ENCODE measurements at places on chromosomes 12 and 14. TPM values are rescaled to one million over a fixed set of nuclear protein-coding genes. Genes with fewer than 3 reads are reported as not detected.

GRCh38 chr14:68523989-68524725, 268.7 kb downstream of the ZFP36L1 start:
- no peak for DNase-seq
- peaks cover 35% of the 10 kb centered on the region for H3K4me1 ChIP-seq
- H3K27me3 ChIP-seq: no peaks in the 10 kb centered on the region
- no peak overlapping the region for H3K27ac ChIP-seq
- no peaks in the 10 kb centered on the region for H3K36me3 ChIP-seq
- H3K4me3 ChIP-seq: no peak overlapping the region

GRCh38 chr14:55446127-55446736, 5.8 kb upstream of the TBPL2 start:
- peaks cover 30% of the 10 kb centered on the region for H3K4me1 ChIP-seq
- H3K4me3 ChIP-seq: peak overlapping the region; percentile 42
- H3K27me3 ChIP-seq: no peaks in the 10 kb centered on the region
- DNase-seq: peak; percentile 73
- H3K27ac ChIP-seq: peak overlapping the region; percentile 97

Gene OR6S1
- total RNA-seq: not detected

DNA sequence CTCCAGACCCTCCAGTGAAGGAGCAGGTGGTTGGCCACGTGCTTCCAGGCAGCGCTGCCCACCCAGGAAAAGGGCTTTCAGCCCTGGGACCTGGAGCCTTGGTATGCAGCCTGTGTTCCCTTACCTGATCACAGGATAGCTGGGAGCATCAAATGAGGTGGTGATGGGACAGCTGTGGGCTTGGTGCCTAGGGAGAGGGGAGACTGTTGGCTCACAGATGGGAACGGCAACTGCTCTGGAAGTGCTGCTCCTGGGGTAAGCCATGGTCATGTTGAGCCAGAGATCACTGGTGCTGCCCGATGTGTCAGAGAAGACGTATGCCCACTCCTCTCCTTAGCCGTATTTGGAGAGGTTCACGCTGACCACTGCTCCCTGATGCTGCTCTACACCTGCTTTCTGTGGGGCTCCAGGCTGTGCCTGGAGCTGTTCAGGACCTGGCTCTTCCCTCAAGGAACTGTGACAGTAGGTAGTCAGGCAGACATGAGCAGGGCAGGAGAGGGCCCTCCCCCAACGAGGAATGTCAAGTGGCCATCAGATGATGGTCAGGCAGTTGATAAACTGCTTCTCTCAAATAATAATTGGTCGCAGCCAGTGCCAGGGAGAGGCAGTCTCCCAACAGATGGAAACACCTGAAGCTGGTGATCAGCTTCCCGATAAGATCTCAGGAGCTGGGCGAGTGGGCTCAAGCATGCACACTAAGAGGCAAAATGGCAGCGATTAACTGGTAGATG, 2.8 kb upstream of the CYP46A1 start:
- H3K27ac ChIP-seq: no peak overlapping the region
- no peak overlapping the region for H3K4me3 ChIP-seq
- no peak for DNase-seq
- no peaks in the 10 kb centered on the region for H3K36me3 ChIP-seq
- peaks cover 24% of the 10 kb centered on the region for H3K4me1 ChIP-seq

DNA sequence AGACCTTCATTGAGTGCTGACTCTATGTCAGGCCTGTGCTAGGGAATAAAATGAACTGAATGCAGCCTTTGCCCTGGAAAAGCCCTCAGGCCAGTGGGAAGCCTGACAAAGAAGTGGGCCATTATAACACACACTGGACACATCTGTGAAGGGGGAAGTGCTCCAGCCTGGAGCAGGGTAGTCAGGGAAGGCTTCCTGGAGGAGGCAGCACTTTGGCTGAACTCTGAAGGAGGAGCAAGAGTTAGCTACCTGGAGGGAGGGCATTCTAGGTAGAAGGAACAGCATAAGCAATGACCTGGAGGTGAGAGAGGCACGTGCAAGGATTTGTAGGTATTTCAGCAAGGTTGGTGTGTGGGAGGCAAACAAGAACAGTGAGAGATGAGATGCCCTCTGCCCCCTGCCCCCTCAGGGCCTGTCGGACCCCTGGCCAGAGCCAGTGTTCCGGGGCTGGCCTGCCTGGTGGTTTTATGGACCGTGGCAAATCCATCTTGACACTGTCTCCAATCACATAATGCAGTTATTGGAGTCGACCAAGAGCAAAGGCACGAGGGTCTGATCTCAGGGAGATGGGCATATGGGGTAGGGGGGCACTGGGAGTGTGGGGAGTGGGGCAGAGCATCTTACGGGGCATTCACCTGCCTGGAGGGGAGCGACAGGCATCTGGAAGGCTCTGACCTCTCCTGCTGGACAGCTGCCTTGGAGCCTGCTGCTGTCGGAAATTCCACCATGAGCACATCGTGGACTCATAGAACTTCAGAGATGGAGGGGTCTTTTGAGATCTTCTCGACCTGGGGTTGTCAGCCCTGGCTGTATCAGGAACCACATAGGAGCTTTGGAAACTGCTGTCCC, 2.7 kb upstream of the FAM222A start:
- peaks cover 24% of the 10 kb centered on the region for H3K27me3 ChIP-seq
- no peak overlapping the region for H3K4me3 ChIP-seq
- H3K36me3 ChIP-seq: no peaks in the 10 kb centered on the region
- no peaks in the 10 kb centered on the region for H3K4me1 ChIP-seq
- peak; percentile 97 for DNase-seq

GRCh38 chr12:31819427-31819826, 90.6 kb upstream of the AMN1 start:
- no peaks in the 10 kb centered on the region for H3K27me3 ChIP-seq
- H3K36me3 ChIP-seq: no peaks in the 10 kb centered on the region
- no peak for DNase-seq
- no peak overlapping the region for H3K27ac ChIP-seq
- H3K4me3 ChIP-seq: no peak overlapping the region
- no peaks in the 10 kb centered on the region for H3K4me1 ChIP-seq

Gene CYP46A1
- 0.59 TPM for total RNA-seq

Gene BCAT1
- total RNA-seq: 239 TPM

DNA sequence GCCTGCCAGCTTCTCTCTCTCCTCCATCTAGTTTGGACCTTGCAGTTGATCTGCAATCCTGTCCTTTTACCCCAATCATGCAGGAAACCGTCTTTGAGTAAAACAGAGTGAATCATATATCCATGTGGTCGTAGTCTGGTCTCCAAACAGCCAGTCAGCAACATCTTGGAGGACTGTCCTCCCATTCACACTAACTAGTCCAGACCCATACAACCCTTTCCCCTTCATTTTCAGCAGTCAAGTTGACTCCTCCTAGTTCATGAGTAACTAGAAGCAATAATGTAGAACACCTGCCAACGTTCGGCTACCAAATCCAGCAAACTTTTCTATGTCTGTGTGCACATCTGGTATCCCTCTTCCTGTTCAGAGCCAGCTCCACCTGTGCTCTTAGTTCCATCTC, 10.8 kb upstream of the BIN2 start:
- H3K36me3 ChIP-seq: no peaks in the 10 kb centered on the region
- peaks cover 4% of the 10 kb centered on the region for H3K4me1 ChIP-seq
- H3K4me3 ChIP-seq: no peak overlapping the region
- no peak for DNase-seq

Gene TAS2R50
- 6.2 TPM for total RNA-seq

DNA sequence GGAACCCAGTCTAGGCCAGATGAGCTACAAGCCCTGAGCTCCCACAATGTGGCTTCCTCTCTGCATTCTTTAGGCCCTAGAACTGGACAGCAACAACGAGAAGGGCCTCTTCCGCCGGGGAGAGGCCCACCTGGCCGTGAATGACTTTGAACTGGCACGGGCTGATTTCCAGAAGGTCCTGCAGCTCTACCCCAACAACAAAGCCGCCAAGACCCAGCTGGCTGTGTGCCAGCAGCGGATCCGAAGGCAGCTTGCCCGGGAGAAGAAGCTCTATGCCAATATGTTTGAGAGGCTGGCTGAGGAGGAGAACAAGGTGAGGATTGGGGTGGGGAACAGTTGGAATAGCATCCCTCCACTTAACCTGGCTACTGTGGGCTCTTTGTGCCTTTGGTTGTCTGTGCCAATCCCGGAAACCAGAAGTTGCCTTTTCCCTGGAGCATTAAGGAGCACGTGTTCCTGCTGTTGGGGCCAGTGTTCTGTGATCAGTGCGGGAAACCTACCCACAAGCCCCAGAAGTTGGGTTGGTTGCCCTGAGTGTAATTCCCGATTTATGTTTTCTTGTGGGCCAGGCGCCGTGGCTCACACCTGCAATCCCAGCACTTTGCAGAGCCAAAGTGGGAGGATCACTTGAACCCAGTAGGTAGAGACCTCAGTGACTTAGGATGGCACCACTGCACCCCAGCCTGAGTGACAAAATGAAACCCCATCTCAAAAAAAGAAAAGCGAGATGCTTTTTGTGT, 6.4 kb downstream of the FKBP4 start:
- DNase-seq: no peak
- H3K4me1 ChIP-seq: peaks cover 30% of the 10 kb centered on the region
- no peak overlapping the region for H3K27ac ChIP-seq
- H3K27me3 ChIP-seq: no peaks in the 10 kb centered on the region
- peaks cover 71% of the 10 kb centered on the region for H3K36me3 ChIP-seq

Gene TAS2R31
- 9.7 TPM for total RNA-seq

- no peak overlapping the region for H3K27ac ChIP-seq
- no peaks in the 10 kb centered on the region for H3K27me3 ChIP-seq
- no peak overlapping the region for H3K4me3 ChIP-seq
- no peaks in the 10 kb centered on the region for H3K4me1 ChIP-seq
- H3K36me3 ChIP-seq: no peaks in the 10 kb centered on the region
These were observed 579.2 kb downstream of the BCL11B start for GRCh38 chr14:98692832-98693231.

DNA sequence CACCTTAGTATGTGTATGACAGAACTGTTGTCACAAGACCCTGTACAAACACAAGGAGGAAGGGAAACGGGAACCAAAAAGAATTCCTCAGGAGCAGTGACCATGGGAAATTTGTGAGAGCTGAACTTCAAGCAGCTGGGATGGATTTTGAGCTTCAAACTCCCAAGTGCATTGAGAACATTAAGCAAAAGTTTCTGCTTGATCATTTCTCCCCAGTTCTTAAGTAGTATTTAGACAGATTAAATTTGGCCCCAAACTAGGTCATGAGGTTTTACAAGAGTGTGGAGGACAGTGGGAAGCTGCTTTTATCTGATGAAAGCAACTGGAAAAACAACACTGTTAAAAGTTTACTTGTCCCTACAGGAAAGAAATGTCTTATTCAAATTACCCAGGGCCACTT, 206.0 kb upstream of the DCN start:
- no peaks in the 10 kb centered on the region for H3K4me1 ChIP-seq
- H3K27ac ChIP-seq: no peak overlapping the region
- H3K4me3 ChIP-seq: no peak overlapping the region

Gene OR6C2
- not detected for total RNA-seq

DNA sequence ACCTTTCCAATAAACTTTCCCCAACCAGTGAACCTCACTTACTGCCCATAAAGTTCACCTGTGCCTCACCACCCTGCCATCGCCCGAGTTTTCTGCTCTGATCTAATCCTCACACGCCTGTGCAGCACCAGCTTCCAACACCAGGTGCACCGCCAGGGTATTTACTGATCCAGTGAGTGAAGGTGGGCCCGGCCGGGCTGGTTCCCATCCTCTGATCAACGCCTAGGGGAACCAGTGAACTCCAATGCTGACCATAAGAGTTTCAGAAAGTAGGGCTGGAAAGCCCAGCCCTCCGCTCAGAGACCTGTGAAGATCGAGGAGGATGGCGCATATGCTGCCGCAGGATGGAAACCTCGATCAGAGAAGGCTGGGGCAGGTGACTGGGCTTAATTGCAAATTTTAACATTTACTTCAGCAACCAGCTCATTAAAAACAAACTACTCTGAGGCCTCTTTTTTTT, 685 bp upstream of the MYL6B start:
- peak overlapping the region; percentile 76 for H3K27ac ChIP-seq
- H3K36me3 ChIP-seq: peaks cover 11% of the 10 kb centered on the region
- no peak for DNase-seq
- peaks cover 19% of the 10 kb centered on the region for H3K4me1 ChIP-seq
- H3K4me3 ChIP-seq: peak overlapping the region; percentile 88
- no peaks in the 10 kb centered on the region for H3K27me3 ChIP-seq

GRCh38 chr14:45940318-45940717, 687.3 kb upstream of the MIS18BP1 start:
- H3K27ac ChIP-seq: no peak overlapping the region
- no peaks in the 10 kb centered on the region for H3K4me1 ChIP-seq
- no peaks in the 10 kb centered on the region for H3K36me3 ChIP-seq
- no peak overlapping the region for H3K4me3 ChIP-seq
- no peaks in the 10 kb centered on the region for H3K27me3 ChIP-seq
